ENCODE measurements at places on chromosomes 2 and 18. TPM values are rescaled to one million over a fixed set of nuclear protein-coding genes. Genes with fewer than 3 reads are reported as not detected.

GRCh38 chr2:11796190-11797171, 50.0 kb downstream of the LPIN1 start:
- no peak for DNase-seq

GRCh38 chr2:156826341-156826933, 390.3 kb downstream of the GPD2 start:
- DNase-seq = no peak

CFAP65 gene
- total RNA-seq = 4.3 TPM

DNA sequence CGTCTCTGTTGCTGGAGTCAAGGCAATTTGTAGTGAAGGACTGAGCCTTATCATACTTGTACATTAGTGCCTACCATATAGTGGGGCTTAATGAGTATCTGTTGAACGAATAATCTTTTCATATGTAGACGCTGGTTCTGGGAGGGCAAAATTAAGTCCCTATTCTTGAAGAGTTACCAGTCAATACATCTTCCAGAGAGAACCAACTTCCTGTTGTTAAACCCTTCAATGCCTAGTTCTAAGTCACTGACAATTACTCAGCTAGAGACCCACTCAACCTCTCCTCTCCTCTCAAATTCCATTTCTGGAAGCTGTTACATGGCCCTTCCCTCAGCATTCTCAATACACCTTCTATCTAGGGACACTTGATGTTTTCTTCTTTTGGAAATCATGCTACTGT, 1.1 kb upstream of the MOB4 start:
- DNase-seq = no peak

RNPEPL1 gene
- 99.2 TPM for total RNA-seq
